ENCODE measurements at places on chromosomes 3 and 15.
A peak's percentile ranks its signal among the peaks of the same experiment; 100 is the strongest.

GRCh38 chr3:159872374-159873109 lies 116.1 kb upstream of the IL12A start:
- DNase-seq, result no peak

- no peak for DNase-seq
Observed at GRCh38 chr3:140205598-140205997, 270.6 kb downstream of the CLSTN2 start.

- no peak for DNase-seq
Observed at GRCh38 chr3:186236357-186237020, 125.5 kb downstream of the DGKG start.

- DNase-seq, result no peak
Observed at GRCh38 chr15:44081026-44082013, 113.8 kb downstream of the FRMD5 start.

- DNase-seq, result no peak
Observed at GRCh38 chr15:57752436-57752835, 45.9 kb downstream of the POLR2M start.

DNA sequence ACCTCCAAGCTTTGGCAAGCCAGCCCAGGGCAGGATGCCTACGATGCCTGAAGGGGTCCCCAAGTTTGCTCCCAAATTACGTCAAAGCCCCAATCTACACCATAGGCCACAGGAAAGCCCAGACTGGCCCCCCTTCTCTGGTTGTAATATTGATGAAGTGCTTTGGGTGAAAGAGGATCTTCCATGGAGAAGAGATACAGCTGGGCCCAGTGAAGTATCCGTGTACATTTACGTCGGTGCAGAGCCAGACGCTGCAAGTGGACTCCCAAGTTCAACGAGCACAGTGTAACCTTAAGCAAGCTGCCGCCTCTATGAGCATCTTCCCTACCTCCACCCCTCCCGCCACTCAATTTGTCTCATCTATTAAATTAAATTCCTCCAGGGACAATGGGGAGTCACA lies 100.1 kb upstream of the TPM1 start:
- no peak for DNase-seq

DNA sequence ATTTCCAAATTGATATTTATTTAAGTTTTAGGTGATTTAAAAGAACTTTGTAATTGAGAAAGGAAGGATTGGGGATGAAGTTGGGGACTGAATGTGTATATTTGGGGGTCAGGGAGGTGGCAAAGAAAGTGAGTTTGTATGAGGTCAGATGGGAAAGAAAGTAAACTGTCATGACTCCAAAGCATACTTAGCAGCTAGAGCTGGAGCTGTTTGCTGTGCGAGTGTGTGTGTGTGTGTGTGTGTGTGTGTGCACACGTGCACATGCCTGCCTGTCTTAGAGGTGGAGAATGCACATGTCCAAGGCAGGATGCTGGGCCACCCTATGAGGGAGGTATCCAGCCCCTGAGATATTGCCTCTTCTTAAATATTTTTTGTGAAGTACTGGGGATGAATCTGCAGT lies 21.0 kb downstream of the BOC start:
- DNase-seq, result no peak

DNA sequence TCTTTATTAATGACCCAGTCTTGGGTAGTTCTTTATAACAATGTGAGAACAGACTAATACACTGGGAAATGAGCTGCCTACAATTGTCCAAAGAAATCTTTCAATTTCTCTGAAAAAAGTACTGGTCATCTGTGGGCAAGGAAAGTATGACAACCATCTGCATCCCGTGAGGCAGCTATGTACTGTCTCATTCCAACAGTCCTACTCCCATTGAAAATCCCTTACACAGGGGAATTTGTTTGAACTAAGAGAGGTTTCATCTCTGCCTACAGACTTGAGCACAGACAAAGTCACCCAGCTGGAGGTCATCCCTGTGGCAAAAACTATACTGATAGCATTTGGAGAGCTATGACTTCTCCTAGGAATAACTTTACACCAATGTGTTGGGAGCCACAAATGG lies 27.1 kb downstream of the SHC4 start:
- DNase-seq, result no peak

GRCh38 chr3:183556722-183557121 lies 1.2 kb upstream of the KLHL6 start:
- no peak for DNase-seq

GRCh38 chr15:93865586-93865985 lies 365.8 kb upstream of the MCTP2 start:
- no peak for DNase-seq

DNA sequence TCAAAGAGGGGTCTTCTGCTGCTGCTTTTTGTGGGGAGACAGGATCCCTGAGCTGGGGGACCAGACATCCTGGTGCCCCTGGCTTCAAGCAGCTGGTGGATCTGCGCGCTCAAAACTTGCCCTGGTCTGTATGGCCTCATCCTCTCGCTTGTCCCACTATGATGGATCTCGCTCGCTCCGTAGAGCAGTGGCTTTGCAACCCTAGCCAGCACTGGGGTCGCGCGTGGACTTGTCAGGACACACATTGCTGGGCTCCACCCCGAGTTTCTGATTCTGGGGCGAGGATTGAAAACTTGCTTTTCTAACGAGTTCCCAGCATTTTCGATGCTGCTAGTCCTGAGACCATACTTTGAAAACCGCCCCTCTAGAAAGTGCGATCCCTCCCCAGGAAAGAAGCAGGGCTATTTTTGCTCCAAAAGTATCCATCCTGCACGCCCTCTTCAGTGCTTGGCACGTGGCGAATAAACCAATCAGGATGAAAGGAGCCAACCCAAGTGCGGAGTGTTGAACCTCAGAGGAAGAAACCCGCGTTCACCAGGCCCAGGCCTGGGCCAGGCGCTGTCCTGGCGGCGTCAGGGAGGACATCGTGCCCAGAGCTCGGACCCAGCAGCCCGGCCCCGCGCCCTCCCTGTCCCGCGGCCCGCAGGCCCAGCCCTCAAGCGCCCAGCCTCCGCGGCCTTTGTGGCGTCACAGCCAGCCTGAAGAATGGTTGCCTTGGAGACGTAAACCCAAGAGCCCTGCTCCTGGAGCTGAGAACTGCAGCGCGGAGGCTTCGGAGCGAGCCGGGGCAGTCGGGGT lies at the start of gene CFAP100:
TSS of gene CFAP100 (plus strand) at position 731 of the 798 bp plus-strand sequence. CDS start 1,092 bp downstream, outside the sequence.
- DNase-seq, result no peak

DNA sequence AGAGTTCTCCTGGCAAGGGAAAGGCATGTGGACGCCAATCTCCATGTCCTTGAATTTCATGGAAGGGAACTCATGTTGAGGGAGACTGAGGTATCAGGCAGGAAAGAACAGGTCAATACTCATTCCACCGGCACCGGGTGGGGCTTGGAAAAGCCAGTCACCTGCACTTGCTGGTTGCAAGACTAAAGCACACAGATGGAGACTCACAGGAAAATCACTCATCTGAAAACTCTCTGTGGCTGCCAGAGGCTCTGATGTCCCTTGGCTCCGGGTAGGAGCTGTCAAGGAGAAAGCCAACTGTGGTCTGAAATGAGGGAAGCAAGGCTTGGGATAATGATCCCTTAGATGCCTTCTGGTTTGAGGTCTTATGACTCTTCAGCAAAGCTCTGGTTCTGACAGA lies 8.7 kb upstream of the CGNL1 start:
- no peak for DNase-seq

GRCh38 chr3:54122324-54123002 lies at the start of gene CACNA2D3:
TSS of gene CACNA2D3 (plus strand) at chr3:54122552.
- DNase-seq, result no peak

DNA sequence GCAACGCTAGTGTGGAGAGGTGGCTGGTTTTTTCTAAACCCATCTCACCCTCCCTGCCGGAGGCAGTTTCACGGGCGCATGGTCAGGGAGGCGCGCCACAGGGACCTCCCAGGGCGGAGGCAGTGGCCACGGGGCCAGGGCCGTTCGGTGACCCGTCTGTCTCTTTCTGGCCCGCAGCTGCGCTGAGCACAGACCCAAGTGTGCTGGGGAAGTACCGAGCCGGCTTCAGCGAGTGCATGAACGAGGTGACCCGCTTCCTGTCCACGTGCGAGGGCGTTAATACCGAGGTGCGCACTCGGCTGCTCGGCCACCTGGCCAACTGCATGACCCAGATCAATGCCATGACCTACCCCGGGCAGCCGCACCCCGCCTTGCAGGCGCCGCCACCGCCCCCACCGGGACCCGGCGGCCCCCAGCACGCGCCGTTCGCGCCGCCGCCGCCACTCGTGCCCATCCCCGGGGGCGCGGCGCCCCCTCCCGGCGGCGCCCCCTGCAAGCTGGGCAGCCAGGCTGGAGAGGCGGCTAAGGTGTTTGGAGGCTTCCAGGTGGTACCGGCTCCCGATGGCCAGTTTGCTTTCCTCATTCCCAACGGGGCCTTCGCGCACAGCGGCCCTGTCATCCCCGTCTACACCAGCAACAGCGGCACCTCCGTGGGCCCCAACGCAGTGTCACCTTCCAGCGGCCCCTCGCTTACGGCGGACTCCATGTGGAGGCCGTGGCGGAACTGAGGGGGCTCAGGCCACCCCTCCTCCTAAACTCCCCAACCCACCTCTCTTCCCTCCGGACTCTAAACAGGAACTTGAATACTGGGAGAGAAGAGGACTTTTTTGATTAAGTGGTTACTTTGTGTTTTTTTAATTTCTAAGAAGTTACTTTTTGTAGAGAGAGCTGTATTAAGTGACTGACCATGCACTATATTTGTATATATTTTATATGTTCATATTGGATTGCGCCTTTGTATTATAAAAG lies 1.8 kb downstream of the HES1 start:
- DNase-seq, result peak; percentile 21

DNA sequence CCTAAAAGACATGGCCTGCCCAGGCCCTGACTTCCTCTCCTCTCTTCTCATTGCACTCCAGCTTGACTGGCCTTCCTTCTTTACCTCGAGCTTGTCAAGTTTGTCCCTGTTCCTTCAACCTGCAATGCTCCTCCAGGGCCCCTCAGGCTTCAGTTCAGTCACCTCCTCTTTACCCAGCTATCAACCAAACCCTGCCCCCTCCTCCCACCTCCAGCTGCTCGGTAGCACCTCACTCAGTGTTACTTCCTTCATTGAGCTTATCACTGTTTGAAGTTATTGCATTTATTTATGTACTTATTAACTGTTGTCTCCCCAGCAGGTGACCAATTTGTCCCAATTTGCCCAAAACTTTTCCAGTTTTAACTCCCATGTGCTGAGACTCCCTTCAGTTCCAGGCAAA lies 95.8 kb upstream of the UBE2E1 start:
- no peak for DNase-seq

Measured in stimulated activated CD8-positive, alpha-beta memory T cell treated with anti-CD3 and anti-CD28 coated beads, Interleukin-15, amount 100 ng/mL, for 4 hours (primary cell).